ENCODE measurements at places on chromosomes 6 and 20. TPM values are rescaled to one million over a fixed set of nuclear protein-coding genes. Genes with fewer than 3 reads are reported as not detected.

Gene NOTCH4
- polyA plus RNA-seq = 22.5 TPM

Gene WASF1
- polyA plus RNA-seq = 6.5 TPM

Gene CAGE1
- polyA plus RNA-seq = not detected

Gene NFKBIE
- polyA plus RNA-seq = 12.6 TPM

Gene SRMS
- polyA plus RNA-seq = not detected

Gene CFB
- 154 TPM for polyA plus RNA-seq

Gene CTCFL
- polyA plus RNA-seq = not detected

Gene KIF25
- not detected for polyA plus RNA-seq

Gene IRF4
- not detected for polyA plus RNA-seq

Gene RNF182
- polyA plus RNA-seq = 0.90 TPM

Gene ZFAND3
- 44.6 TPM for polyA plus RNA-seq

Gene UBE2C
- 2.0 TPM for polyA plus RNA-seq

Gene CLPSL2
- not detected for polyA plus RNA-seq

Gene ESF1
- polyA plus RNA-seq = 4.9 TPM

Data from kidney (tissue), 22 donors.